CD14-positive monocyte (primary cell): ENCODE measurements at places on chromosomes 6 and 20.

GRCh38 chr20:37494796-37495195 is 26.3 kb upstream of the NNAT start:
- DNase-seq = no peak

DNA sequence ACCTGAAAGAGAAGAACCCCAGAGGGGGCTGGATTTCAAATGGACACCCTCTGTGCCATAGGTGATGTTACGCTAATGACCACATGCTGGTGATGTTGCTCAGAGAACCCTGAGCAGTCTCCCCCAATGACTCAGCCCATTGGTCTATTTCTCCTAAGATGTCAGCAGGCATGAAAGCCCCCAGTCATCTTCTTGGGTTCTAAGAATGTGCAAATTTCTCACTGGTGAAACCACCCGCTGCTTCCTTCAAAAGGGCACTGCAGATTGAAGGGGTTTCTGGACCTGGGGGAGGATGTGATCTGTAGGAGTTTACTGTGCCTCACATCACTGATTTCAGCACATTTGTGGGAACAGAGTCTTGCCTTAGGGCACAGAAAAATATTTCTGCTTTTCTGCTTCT is 298.4 kb upstream of the MOCS1 start:
- no peak for DNase-seq

- no peak for DNase-seq
Observed at GRCh38 chr20:14599613-14600012, 262.2 kb upstream of the FLRT3 start.

DNA sequence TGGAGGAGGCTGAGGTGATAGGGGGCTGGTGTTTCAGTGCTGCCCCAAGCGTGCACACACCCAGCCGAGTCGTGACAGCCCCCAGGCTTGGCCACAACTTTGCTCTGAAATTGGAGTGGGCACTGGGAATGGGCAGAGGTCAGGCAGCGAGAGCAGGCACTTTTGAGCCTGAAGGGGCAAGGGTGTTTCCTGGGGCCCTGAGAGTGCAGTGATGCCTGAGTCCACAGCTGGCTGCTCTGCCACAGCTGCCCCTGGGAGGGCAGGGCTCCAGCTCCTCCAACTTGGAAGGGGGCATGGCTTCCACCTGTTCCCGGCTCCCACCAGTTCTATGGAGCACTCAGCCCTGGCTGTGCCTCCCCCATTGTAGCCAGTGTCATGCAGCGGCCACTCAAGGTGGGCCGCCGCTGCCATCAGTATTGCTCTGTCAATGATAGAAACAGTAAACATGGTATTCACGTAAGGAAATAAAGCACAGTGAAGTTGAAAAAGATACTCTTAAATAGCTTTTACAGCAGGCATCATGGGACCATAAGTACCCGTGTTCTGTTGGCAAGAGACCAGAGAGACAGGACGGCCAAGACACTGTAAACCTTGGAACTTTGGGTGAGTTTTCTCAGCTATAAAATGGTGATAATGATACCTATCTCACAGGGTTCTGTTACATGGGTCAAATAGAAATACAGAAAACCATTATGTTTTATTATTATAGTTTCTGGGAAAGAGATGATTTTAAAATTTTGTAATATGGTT is 108.9 kb downstream of the THEMIS start:
- DNase-seq = no peak

GRCh38 chr6:79302341-79302740 is 67.9 kb upstream of the HMGN3 start:
- DNase-seq = no peak

DNA sequence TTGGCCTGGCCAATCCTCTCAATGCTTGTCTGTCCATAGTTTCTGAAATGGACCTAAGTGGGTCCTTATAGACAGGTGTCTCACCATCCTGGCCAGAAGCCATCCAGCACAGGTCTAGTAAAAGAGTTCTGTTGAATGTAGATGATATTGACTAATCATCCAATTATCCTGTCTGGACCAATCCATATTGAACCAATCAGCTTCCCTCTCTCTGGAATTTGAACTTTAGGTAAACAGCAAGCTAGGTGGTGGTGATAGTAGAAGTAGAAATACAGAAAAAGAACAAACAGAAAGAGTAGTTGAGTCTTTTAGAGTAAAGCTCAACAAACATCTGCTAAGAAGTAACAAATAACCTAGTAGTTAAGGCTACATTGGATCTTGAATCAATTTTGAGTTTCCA is 9.5 kb upstream of the PNRC1 start:
- no peak for DNase-seq

DNA sequence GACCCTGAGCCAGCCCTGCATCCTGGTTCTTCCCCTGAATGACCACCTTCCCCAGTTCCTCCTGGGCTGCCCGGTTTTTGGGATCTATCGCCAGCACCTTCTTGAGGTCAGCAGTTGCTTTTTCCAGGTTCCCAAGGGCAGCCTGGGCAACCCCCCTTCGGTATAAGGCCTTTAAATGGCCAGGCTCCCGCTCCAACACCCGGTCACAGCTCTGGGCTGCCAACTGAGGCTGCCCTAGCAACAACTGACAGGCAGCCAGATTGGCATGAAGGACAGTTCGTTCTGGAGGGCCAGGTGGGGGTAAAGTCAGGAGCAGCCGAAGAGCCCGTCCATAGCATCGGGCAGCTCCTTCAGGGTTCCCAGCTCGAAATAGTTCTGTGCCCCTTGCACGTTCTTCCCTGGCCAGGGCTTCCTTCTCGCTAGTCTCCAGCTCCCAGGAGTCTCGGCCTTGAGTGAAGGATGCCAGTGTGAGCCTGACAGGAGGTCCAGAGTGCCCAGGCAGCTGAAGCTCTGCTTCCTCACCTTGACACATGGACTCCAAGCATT is 778 bp upstream of the ATF6B start:
- no peak for DNase-seq

DNA sequence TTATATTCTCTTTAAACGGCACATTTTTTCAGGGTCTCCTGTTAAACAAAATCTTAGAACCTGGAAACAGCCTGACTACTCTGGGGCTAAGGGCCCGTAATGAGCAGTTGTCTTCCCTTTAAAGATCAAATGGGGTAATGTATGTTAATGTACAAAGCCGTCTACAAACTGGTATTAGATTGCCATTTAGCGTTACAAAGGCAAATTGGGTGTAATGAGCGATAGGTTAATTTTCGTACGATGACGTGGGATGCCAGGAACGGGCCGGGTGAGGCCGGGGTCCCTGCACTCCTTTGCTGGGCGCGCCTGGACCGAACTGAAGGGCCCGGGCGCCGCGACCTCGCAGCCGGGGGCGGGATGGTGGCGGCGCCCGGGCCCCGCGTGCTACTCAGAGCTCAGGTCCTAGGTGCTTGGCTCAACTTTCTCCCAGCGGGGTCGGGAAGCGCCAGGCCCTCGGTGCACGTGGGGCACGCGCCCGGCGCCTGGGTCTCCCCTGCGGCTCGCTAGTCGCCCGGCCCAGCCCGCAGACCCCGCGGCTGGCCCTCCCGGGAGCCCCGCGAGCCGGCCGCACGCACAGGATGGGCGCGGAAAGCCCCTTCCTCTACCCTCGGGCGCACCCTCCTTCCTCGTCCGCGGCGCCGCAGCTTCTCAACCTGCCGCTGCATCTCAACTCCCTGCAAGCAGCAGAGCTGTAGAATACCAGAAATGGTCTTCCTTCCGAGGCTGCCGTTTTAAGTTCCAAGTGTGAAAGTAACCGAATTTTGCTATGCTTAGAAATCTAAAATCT is 5.9 kb downstream of the NKX2-4 start:
- no peak for DNase-seq
